Renal cortical epithelial cell (primary cell): ENCODE measurements at places on chromosomes 4 and X. TPM values are rescaled to one million over a fixed set of nuclear protein-coding genes. Genes with fewer than 3 reads are reported as not detected.

DNA sequence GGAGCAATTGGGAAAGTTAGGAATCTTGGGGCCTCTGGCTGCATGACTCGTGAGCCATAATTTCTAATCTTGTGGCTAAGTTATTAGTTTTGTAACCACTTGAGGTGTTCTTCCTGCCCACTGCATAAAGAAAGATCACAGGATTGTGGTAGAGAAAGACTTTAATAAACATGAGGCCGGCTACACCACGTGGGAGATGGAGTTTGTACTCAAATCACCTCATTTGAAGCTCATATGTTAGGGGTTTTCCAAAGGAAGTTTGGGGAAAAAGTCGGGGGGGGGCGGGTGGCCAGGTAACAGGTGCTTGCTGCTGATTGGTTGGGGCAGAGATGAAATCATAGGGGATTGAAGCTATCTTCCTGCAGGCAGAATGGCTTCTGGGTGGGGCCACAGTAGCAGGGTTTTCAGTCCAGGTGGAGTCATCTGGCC lies 287.8 kb downstream of the ZNF674 start:
- DNase-seq: peak; percentile 79

GRCh38 chr4:183732296-183732695 lies 73.2 kb downstream of the TRAPPC11 start:
- no peak for DNase-seq

GRCh38 chrX:48487362-48487798 lies 11.4 kb downstream of the FTSJ1 start:
- DNase-seq: peak; percentile 97

DNA sequence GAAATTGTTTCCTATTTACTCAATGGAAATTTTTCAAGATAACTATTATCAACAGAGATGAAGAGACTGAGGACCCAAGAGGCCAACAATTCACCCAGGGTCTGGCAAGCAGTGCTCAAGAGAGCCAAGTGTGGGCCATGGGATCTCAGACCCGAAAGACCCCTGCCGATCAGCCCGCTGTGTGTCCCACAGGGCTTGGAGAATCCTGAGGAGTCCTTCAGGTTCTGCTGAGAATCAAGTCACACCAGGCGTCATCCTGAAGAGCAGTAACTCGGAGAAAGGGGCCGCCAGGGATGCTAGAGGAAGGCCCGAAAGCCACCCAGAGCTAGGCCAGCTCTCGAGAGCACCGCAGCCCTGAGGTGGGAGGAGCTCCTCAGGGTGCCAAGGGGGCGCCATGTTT lies 48.7 kb downstream of the FGFRL1 start:
- no peak for DNase-seq

DNA sequence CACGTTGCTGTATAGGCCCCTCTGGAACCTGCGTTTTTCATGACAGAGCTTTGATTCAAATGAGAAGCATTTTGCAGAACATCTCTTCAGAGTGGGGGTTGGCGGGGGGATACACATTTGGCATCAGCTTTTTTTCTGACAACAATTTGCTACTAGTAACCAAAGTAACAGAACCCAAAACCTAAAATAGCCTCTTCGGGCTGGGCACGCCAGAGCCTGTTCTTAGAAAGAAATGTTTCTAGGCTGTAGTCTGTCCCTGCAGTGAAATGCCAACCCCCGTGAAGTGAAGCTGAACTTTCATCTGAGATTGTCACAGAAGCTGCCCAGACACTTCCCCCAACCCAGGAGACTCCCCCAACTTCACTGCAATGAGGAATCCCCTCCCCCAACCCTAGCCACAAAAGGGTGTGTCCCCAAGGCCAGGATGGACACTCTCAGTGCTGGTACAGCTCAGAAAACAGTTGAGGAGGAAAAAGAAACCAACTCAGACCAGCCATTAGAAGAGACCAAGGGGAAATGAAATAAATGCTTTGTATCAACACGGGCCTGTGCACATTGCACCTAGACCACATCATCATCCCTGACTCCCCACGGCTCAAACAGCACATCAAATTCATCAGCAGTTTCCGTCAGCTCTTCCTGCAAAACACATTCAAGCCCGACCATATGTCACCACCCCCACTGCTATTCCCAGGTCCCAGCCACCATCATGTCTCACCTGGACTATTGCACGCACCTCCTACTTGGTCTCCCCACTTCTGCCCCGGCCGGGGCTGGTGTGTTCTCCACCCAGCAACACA lies 8.4 kb upstream of the MAN2B2 start:
- no peak for DNase-seq

DNA sequence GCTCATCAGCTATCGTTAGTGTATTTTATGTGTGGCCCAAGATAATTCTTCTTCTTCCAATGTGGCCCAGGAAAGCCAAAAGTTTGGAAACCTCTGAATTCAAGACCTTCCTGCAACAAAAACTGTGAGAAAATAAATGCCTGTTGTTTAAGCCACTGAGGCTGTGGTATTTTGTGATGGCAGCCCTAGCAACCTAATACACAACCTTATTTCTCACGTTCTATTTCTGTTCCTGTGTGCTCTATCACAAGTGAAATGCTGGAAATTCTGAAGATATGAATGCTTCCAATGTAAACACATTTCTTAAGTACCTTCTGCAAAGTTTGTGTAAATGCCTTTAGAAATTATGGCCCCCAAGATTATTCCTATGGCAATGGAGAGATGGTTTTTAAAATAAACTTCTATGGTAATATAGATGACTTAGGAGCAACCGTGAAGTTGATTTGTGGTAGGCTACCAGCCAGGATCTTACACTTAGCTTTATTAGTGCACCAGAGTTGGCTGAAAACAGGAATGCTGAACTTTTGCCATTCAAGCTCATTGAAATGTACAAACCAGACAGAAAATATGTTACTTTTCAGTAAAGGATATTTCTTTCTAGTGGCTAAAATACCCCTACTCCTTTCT lies 148.0 kb downstream of the USP46 start:
- DNase-seq: no peak

The PCDH11X gene
- not detected in 2 replicates for total RNA-seq

The C1QTNF7 gene
- not detected in 2 replicates for total RNA-seq

The PF4V1 gene
- 10.8 and 13.5 TPM in 2 replicates for total RNA-seq

The SERPINA7 gene
- not detected in 2 replicates for total RNA-seq

The SULT1B1 gene
- not detected in 2 replicates for total RNA-seq
